ENCODE measurements at places on chromosomes 2 and 18. TPM values are rescaled to one million over a fixed set of nuclear protein-coding genes. Genes with fewer than 3 reads are reported as not detected.

- peak; percentile 60 for DNase-seq
- peaks cover 76% of the 10 kb centered on the region for H3K27me3 ChIP-seq
- peaks cover 2% of the 10 kb centered on the region for H3K4me1 ChIP-seq
- H3K27ac ChIP-seq = no peak overlapping the region
- H3K4me3 ChIP-seq = peak overlapping the region; percentile 30
- no peaks in the 10 kb centered on the region for H3K36me3 ChIP-seq
Measured at GRCh38 chr18:58863539-58864145, 1.0 kb upstream of the ZNF532 start.

DNA sequence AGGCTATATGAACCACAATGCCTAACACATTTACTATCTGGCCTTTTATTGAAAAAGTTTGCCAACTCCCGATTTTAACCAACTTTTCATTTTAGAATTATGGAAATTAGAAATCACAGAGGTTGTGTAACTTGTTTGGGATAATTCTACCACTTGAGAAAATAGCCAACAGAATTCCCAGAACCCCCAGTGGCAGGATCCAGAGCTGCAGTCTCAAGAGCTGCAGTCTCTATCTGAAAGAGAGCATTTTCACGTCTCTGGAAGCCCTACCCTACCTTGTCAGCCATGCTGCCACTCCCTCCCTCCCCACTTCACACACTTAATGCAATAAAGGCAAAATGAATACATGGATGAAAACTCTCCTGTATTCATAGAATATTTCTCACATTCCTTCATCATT is 23.4 kb upstream of the TSPYL6 start:
- H3K27ac ChIP-seq = no peak overlapping the region
- H3K4me3 ChIP-seq = no peak overlapping the region
- no peaks in the 10 kb centered on the region for H3K4me1 ChIP-seq

- no peak overlapping the region for H3K4me3 ChIP-seq
- H3K4me1 ChIP-seq = peaks cover 36% of the 10 kb centered on the region
- peaks cover 61% of the 10 kb centered on the region for H3K36me3 ChIP-seq
Measured at GRCh38 chr2:241096979-241097378, 5.1 kb downstream of the MTERF4 start.

DNA sequence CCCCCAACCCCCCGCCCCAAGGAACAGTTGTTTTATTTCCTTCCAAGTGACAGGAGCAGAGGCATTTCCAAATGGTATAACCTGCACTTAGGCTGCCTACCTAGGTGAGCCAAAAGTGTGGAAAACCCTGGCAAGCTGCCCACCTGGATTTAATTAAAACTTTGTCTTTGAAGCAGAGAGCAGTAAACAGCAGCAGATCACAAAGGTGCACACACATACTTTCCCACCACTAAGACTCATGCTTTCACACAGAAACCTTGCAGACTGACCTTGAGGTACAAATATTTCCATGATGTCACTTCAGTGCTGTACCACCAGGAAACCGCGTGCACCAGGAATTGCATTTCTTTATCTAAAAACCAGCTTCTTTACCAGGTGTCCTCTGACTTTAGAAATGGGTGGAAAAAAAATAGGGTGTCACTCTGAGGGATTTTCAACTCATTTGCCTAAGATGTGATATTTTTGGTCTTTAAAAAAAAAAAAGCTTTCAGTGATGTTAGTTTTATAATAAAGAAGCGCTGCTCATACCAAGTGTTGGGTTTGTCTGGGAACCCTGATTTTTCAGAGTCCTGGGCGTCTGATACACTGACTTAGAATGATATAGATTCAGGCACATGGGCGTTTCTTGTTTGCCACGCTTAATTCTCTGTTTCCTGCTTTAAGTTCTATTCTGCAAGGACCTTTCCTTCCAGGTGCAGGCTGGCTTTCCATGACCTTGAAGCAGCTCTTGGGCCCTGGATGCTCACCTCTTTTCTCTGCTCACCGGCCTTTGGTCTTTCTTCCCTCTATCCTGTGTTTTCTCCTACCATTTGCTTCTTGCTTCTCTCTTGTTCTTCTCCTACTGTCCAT is 70.7 kb upstream of the BCL2L11 start:
- peak; percentile 63 for DNase-seq
- no peaks in the 10 kb centered on the region for H3K36me3 ChIP-seq
- peak overlapping the region; percentile 90 for H3K27ac ChIP-seq
- peaks cover 43% of the 10 kb centered on the region for H3K27me3 ChIP-seq
- H3K4me3 ChIP-seq = peak overlapping the region; percentile 56
- peaks cover 33% of the 10 kb centered on the region for H3K4me1 ChIP-seq

DNA sequence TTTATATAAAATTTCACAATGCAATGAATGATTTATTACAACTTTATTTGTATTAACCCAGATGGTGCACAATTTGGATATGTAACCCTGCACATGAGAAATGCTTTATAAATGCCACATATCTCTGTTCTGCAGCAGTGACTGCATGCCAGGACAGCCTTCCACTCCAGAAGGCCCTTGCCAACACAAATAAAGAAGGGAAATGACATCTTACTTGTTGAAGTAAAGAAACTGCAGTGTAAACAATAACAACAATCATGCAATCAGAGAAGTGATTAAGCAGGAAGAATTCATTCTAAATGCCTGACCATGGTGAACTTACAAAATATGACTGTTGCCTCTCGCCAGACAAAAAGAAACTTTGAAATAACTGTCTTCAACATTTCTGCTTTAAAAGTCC is 129.9 kb upstream of the CHST9 start:
- no peak overlapping the region for H3K4me3 ChIP-seq
- no peaks in the 10 kb centered on the region for H3K27me3 ChIP-seq
- no peaks in the 10 kb centered on the region for H3K4me1 ChIP-seq
- DNase-seq = no peak
- H3K36me3 ChIP-seq = no peaks in the 10 kb centered on the region

GRCh38 chr2:59959944-59960343 is 593.5 kb downstream of the BCL11A start:
- no peaks in the 10 kb centered on the region for H3K4me1 ChIP-seq
- H3K36me3 ChIP-seq = no peaks in the 10 kb centered on the region
- DNase-seq = no peak
- no peak overlapping the region for H3K27ac ChIP-seq
- H3K4me3 ChIP-seq = no peak overlapping the region
- no peaks in the 10 kb centered on the region for H3K27me3 ChIP-seq

DNA sequence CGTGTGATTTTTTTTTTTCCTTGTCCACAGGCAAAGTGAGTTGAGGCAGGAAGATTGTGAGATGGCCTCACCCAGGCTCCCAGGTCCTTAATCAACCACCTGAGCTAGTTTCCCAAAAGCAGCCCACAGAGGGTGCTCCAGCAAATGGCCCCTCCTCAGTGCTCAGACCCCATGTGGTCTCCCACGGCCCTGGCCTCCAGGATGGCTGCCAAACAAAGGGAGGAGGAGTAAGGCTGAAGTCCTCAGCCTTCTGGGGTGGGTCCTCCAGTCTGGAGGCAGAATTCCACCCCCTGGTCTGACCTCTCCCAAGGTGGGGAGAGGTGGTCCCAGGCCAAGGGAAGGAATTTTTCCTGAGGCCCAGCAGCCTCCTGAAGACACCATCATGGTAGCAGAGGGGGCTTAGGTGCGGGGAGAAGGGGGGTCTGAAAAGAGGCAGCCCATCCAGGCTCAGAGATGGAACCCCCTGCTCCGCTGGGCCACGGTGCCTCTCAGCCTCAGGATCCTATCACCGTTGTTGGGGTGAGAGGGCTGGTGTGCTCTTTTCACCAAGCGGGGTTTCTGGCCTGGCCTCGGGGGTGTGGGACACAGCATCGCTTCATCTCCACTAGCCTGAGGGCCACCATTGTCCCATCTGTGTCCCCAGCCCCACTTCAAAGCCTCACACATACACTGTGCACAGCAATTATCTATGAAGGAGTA is 2.3 kb downstream of the NGEF start:
- no peaks in the 10 kb centered on the region for H3K36me3 ChIP-seq
- no peak overlapping the region for H3K4me3 ChIP-seq
- no peaks in the 10 kb centered on the region for H3K4me1 ChIP-seq
- peaks cover 3% of the 10 kb centered on the region for H3K27me3 ChIP-seq
- no peak for DNase-seq

- no peaks in the 10 kb centered on the region for H3K36me3 ChIP-seq
- H3K27ac ChIP-seq = no peak overlapping the region
- no peak overlapping the region for H3K4me3 ChIP-seq
- DNase-seq = no peak
- no peaks in the 10 kb centered on the region for H3K27me3 ChIP-seq
- no peaks in the 10 kb centered on the region for H3K4me1 ChIP-seq
Measured at GRCh38 chr2:124973396-124973795, 948.3 kb downstream of the CNTNAP5 start.

DNA sequence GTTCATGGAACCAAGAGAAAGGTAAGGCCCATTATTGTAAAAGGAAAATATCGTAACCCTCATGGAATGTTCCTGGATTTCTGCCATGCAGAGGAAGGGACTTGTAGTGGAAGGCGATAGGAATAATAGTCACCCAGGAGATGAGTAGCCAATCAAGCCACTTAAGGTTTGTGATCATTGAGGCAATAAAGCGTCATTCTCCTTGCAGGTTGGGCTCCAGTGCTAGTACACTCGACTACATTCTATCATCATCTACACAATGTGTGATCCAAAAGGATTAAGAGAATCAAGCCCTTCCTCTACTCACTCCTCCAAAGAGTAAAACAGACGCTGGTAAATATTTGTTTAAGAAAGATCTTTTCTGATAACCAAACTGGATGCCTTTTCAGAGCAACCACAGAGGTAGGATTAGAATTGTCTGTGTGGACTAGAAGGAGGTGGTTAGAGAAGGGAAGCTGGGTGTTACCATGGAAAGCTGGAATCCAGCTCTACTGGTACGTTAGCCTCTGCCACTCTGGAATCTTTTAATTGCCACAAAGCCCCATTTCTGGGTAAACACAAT is 245.7 kb downstream of the IKZF2 start:
- H3K4me1 ChIP-seq = no peaks in the 10 kb centered on the region
- no peak for DNase-seq
- H3K27me3 ChIP-seq = no peaks in the 10 kb centered on the region
- no peak overlapping the region for H3K4me3 ChIP-seq
- no peaks in the 10 kb centered on the region for H3K36me3 ChIP-seq

DNA sequence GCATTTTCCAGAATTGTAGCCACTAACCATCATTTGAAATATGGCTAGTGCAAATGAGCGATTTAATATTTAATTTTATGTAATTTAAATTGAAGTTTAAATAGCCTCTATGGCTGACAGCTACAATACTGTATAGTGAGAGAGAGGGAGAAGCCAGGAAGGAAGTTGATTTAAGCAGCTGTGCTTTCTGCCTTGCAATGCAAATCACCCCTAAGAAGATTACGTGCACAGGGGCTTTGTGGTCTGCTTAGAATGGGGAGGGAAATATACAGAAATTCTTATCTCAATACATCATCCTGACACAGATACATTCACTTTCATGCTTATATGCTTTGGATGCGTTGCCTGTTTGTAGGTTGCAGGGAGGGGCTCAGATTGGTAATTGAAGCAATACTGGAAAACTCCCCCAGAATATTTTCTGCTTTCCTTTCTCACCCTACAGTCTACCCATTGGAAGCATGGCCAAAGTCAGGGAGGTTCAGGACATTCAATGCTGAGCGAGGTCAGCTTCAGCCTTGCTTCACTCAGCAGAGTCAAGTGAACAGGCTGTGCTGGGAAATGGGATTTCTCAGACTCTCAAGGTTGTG is 674.0 kb downstream of the CNTNAP5 start:
- no peak overlapping the region for H3K27ac ChIP-seq
- H3K4me1 ChIP-seq = no peaks in the 10 kb centered on the region
- H3K36me3 ChIP-seq = no peaks in the 10 kb centered on the region
- DNase-seq = no peak
- H3K27me3 ChIP-seq = no peaks in the 10 kb centered on the region

EIF2AK2 gene
- total RNA-seq = 44.5 TPM

GRCh38 chr2:217559084-217559483 is 443.7 kb downstream of the TNS1 start:
- DNase-seq = no peak
- H3K27me3 ChIP-seq = no peaks in the 10 kb centered on the region
- H3K36me3 ChIP-seq = no peaks in the 10 kb centered on the region
- H3K27ac ChIP-seq = no peak overlapping the region
- H3K4me3 ChIP-seq = no peak overlapping the region
- H3K4me1 ChIP-seq = no peaks in the 10 kb centered on the region

GRCh38 chr18:10304853-10305252 is 149.6 kb upstream of the APCDD1 start:
- no peak overlapping the region for H3K4me3 ChIP-seq
- DNase-seq = no peak
- no peak overlapping the region for H3K27ac ChIP-seq
- peaks cover 3% of the 10 kb centered on the region for H3K27me3 ChIP-seq
- no peaks in the 10 kb centered on the region for H3K4me1 ChIP-seq

GRCh38 chr2:238202326-238203093 is 985 bp downstream of the ILKAP start:
- H3K27me3 ChIP-seq = no peaks in the 10 kb centered on the region
- peak overlapping the region; percentile 87 for H3K4me3 ChIP-seq
- H3K27ac ChIP-seq = peak overlapping the region; percentile 78

CERS6 gene
- 25.3 TPM for total RNA-seq

DNA sequence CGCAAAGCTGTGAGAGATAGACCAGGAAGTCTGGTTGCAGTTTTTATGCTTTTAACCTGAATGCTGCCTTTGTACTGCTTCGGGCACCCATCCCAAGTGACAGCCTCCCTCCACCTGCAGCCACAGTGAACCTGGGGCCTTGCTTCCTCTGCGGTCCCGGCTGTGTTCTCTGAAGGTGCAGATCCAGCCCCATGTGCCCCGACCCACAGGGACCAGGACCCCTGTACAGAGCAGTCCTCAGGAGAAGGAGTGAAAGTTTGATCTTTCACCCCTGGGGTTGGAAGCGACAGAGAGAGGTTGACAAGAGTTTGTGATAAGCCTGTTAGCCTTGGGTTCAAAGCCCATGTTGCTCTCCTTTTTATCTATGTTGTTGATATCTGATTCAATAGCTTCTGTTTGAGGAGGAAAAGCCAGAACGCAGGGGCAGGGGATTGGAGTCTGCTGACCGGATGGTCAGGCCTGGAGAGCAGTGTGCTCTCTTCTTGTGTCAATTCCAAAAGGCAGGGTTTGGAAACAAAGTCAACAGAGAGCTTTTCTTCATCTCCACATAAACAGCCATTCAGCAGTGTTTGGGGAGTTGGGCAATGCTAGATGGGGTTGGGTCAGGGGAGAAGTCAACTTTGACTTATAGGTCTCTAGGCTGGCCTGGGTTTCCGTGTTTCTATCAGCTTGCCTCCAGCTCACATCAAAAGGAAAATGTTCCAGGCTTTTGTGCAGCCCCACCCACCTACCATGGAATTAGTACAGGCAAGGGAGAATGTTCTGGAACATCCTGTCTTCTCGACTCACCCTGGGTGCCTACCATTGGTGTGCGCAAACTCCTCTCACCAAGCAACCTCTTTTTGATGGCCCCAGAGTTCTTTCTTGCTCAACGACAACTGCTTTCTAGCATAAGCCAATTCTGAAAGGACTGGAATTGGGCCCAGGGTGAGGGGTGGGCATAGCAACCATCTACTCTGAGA is 214.9 kb downstream of the ALPK2 start:
- peaks cover 10% of the 10 kb centered on the region for H3K27me3 ChIP-seq
- H3K36me3 ChIP-seq = no peaks in the 10 kb centered on the region
- no peaks in the 10 kb centered on the region for H3K4me1 ChIP-seq
- H3K27ac ChIP-seq = no peak overlapping the region
- H3K4me3 ChIP-seq = no peak overlapping the region

Data from activated CD4-positive, alpha-beta T cell treated with anti-CD3 and anti-CD28 coated beads, Interleukin-2, amount 10 ng/mL, durations not matched to agents 24 days and 14 days (primary cell).